ENCODE measurements at places on chromosomes 5 and 9.

DNA sequence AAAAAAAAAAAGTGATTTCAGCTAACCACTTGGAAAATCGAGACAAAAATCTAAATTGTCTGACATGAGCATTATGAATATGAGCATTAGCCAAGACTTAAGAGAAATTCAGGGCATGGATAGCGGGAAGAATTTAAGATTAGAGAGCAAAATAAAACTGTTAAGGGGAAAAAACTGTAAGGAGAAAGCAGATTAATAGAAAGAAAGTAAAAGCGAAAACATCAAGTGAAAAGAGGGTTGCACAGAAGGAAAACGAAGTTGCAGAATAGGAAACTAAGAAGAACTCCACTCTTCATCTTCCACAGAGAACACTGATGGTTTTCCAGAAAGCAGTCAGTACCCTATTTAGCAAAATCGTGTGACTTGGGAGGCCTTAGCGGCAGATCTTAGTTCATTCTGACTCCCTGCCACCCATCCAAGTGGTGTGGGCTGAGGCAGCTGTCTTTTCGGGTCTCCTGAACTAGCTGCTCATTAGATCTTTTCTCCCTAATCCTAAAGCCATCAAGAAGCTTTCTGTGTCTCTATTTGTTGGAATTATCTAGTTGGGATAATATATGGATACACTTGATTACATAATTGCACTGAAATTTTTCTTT, 3.7 kb downstream of the NIM1K start:
- no peak for DNase-seq

- DNase-seq: no peak
Measured at GRCh38 chr5:8520917-8521316, 652.0 kb downstream of the MTRR start.

GRCh38 chr5:67012171-67012570, 184.4 kb downstream of the CD180 start:
- no peak for DNase-seq

- DNase-seq: no peak
Measured at GRCh38 chr5:455806-456205, 12.8 kb downstream of the EXOC3 start.

GRCh38 chr5:15516486-15516885, 16.5 kb downstream of the FBXL7 start:
- no peak for DNase-seq

GRCh38 chr9:86494644-86495111, 140.5 kb upstream of the TUT7 start:
- no peak for DNase-seq

- DNase-seq: no peak
Measured at GRCh38 chr5:11941566-11941965, 37.3 kb upstream of the CTNND2 start.

GRCh38 chr5:81971111-81971711, 612 bp upstream of the ATG10 start:
- peak; percentile 61 for DNase-seq

DNA sequence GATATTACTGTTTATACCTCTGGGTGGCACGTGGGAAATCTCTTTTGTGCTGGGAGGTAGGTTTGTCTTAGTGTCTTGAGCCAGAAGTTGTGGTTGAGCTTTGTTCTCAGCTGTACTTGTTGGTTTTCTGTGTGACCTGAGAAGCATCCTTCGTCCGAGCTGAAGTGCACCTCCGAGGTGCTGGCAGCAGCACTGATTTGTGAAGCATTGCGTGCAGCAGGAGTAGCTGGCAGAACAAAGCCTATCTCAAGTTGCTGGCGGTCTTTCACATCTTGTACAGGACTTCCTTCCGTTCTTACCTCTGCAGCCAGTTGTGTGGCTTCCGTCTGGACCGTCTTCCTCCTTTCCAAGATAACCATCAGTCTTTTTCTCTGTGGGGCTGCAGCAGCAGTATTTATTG, 4.3 kb downstream of the PRRC2B start:
- no peak for DNase-seq

GRCh38 chr5:1794901-1795290, 4.7 kb downstream of the MRPL36 start:
- no peak for DNase-seq

DNA sequence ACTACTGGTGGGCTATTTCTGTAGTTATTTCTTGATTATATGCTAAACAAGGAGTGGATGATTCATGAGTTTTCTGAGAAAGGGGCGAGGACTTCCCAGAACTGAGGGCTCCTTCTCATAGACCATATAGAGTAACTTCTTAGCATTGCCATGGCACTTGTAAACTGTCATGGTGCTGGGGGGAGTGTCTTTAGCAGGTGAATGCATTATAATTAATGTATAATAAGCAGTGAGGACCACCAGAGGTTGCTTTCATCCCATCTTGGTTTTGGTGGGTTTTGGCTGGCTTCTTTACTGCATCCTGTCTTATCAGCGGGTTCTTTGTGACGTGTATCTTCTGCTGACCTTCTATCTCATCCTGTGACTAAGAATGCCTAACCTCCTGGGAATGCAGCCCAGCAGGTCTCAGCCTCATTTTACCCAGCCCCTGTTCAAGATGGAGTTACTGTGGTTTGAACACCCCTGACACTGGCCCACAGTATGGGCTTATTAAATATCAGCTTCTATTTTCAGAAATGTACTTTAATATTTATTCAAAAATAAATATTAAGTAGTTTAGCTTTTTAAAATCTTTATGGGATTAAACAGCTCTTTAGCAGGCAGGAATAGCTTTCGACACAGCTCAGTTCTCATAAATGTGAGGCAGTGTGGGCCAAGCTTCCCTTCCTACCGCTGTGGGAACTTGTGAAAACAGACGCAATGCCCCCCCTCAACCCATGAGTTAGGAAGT, 44.4 kb downstream of the GALNT12 start:
- DNase-seq: no peak

GRCh38 chr5:88689668-88690408, 193.1 kb downstream of the MEF2C start:
- no peak for DNase-seq

GRCh38 chr5:134070725-134071613, 43.5 kb upstream of the TCF7 start:
- DNase-seq: no peak

- DNase-seq: no peak
Measured at GRCh38 chr5:136594416-136594815, 229.1 kb upstream of the TRPC7 start.

- peak; percentile 61 for DNase-seq
Measured at GRCh38 chr5:98349251-98349989, 424.0 kb upstream of the RGMB start.

GRCh38 chr9:73118286-73118685, 33.4 kb upstream of the ANXA1 start:
- no peak for DNase-seq

GRCh38 chr5:68405784-68406743, 190.5 kb downstream of the PIK3R1 start:
- no peak for DNase-seq

GRCh38 chr5:84274585-84275468, 109.9 kb downstream of the EDIL3 start:
- peak; percentile 52 for DNase-seq

DNA sequence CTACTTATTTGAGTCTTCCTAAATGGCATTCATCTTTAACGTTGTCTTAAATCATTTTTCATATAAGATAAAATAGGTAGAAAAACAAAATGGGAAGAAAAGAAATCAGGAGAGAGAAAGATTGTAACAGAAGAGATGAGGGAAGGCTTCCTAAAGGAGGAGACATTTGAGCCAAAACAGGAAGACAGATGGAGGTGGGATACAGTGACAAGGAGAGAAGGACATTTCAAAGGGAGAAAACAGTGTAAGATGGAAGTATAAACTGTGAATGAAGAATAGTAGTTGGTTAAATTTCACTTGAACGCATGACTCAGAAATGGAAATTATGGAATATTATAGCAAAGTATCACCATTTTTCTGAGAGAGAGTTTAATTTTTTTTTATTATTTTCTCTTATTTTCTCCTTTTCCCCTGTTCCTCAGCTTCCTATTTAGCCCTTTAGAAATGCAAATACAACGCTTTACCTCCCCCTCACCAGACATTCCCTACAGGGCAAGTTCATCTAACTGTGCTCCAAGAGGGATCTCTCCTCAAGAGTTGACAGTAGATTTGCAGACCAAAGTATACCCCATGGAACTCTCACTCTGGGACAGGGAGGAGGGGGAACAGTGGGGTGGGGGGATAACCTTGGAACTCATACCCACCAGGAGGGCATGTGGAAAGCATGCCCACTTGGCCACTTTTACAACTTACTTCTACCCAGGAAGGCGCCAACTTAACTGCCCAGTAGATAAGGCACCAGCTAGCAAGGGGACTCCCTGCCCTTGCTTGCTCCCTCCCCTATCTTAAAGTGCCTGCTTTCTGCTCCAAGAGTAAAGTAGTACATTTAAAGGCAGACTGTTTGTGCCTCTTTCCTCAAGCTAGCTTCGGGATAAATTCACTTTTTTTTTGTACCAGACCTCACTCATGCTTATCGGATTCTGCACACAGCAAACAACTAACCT, 304.7 kb upstream of the POU5F2 start:
- no peak for DNase-seq

GRCh38 chr5:140166911-140167310, 8.1 kb upstream of the CYSTM1 start:
- no peak for DNase-seq

DNA sequence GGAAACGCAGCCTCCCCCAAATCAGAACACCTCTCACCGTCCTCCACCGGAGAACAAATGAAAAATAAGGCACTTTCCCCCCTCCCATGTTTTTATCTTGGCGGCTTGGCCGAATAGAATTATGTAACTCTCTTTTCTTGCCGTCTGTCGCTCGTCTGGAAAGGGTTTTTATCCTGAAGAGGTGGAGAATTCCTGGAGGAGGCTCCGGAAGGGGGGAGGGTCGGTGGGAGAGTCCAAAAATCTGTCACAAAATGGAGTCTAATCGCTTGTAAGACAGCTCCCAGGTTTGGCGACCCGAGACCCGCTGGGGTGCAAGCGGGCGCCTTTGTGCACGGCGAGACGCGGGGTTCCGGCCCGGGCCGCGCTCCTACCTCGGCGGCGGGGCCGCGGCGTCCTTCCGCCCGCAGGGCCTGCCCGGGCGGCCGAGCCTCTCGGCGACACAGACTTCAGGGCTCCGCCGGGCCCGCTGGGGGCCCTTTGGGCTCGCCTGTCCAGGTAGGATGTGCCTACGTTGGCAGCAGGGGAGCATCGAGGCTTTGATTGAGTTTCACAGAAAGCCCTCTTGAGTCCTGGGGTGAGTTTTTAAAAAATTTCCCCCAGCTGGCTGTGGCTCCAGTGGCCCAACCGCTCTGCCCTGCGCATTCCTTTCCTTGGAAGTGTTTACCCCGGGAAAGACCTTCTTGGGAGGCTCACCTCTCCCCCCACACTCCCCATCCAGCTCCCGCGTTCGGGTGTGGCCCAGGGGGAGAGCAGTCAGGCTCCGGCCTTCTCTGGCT, 5.0 kb downstream of the LMX1B start:
- no peak for DNase-seq

DNA sequence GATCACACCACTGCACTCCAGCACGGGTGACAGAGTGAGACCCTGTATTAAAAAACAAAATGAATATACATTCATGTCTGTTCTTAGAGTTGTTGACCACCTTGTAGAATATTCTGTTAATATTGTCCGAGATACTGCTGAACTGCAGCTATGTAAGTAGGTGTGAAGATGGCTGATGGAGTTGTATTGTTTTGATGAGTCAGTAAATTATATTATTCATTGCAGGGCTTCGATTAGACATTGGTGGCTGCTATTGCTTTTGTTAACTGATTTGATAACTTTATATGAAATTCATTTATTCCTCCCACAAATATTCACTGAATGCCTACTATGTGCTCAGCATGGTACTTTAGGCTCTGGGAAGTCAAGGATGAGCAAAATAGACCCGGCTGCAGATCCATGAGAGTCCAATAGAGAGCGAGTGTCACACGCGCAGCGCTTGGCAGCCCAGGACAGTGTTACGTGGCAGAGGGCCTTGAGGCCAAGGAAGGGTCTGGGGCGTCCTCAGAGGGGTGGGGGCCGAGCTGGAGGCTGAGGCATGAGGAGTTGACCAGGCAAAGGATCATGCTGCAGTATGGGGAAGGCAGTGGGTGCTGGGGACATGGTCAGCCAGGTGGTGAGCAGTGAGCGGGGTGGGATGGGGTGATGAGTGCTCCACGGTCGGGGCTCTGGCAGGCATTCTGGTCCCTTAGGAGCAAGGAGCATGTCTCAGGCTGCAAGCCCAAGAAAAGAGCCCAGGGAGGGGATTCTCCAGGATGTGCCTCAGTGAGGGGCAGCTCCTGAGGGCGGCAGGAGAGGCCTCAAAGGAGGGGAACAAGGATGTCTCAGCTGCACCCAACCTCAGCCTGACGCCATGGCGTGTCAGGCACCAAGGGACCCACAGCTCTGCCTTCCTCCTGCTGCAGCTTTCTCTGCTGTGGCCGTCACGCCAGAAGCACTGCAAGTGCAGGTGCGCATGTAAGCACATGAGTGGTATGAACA, 243.5 kb downstream of the GADD45G start:
- DNase-seq: no peak

- DNase-seq: no peak
Measured at GRCh38 chr9:16690628-16691027, 179.8 kb downstream of the BNC2 start.

GRCh38 chr9:121071756-121072421, 2.9 kb upstream of the CNTRL start:
- DNase-seq: peak; percentile 94

DNA sequence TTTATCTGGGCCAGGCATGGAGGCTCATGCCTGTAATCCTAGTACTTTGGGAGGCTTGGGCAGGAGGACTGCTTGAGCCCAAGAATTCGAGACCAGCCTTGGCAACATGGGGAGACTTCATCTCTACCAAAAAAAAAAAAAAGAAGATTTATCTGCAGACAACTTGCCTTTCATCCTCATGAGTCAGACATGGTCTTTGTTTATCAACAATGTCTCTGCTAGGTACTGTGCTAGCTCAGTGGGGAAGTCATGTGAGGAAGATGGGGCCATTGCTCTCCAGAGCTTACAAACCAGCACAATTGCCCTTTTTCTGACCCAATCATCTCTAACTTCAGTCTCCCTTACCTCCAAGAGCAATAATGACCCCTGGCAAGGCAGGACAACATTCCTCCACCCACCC, 1.6 kb downstream of the URM1 start:
- DNase-seq: no peak

GRCh38 chr9:35177520-35177919, 15.7 kb downstream of the UNC13B start:
- no peak for DNase-seq

GRCh38 chr9:76846297-76846696, 59.6 kb downstream of the PRUNE2 start:
- no peak for DNase-seq

- DNase-seq: no peak
Measured at GRCh38 chr5:125492977-125493376, 746.5 kb upstream of the ZNF608 start.

GRCh38 chr9:38154501-38155421, 85.7 kb upstream of the SHB start:
- DNase-seq: no peak

GRCh38 chr9:130866474-130866965, 30.1 kb downstream of the QRFP start:
- peak; percentile 79 for DNase-seq
